ENCODE measurements at places on chromosomes 4 and X. TPM values are rescaled to one million over a fixed set of nuclear protein-coding genes. Genes with fewer than 3 reads are reported as not detected.

TEX13D gene
- not detected for total RNA-seq

DNA sequence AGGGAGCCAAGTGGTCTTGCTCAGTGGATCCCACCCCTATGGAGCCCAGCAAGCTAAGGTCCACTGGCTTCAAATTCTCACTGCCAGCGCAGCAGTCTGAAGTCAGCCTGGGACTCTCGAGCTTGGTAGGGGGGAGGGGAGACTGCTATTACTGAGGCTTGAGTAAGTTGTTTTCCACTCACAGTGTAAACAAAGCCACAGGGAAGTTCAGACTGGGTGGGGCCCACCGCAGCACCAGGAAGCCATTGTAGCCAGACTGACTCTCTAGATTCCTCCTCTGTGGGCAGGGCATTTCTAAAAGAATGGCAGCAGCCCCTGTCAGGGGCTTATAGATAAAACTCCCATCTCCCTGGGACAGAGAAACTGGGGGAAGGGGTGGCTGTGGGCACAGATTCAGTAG, 721.0 kb upstream of the NDST4 start:
- DNase-seq = no peak

AMTN gene
- total RNA-seq = not detected

DNA sequence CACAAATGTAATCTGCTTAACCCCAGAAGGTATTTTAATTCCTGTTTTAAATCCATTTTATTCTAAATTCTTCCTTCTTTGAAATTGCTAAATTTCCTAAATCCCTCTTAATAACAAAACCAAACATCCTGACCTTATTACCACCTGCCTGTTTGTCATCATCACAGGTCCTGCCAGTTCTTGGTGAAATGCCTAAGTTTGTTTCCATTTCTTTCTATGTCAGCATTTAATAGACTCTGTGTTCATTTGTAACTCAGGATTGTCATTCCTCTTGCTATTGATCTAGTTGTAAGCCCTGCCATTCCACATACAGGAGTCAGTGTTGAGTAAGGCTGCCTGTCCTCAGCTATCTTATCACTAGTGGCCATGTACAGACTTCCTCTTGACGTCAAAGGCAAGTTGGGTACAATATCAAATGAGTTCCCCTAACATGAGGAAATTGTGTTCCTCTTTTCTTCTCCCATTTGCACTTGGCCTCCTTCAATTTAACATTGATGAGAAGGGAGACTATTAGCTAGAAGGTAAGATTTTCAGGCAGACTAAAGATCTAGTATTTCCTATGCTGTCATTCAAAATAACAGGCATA, 440.1 kb downstream of the AFF2 start:
- no peak for DNase-seq

IL1RAPL1 gene
- not detected for total RNA-seq

GRCh38 chr4:53608649-53609048, 17.4 kb upstream of the LNX1 start:
- DNase-seq = no peak

- no peak for DNase-seq
Measured at GRCh38 chr4:173267711-173268110, 66.4 kb downstream of the HMGB2 start.

HPGD gene
- 84.3 TPM for total RNA-seq

Data from left lobe of liver (tissue), 2 donors.